ENCODE measurements at places on chromosomes 5 and 9.

DNA sequence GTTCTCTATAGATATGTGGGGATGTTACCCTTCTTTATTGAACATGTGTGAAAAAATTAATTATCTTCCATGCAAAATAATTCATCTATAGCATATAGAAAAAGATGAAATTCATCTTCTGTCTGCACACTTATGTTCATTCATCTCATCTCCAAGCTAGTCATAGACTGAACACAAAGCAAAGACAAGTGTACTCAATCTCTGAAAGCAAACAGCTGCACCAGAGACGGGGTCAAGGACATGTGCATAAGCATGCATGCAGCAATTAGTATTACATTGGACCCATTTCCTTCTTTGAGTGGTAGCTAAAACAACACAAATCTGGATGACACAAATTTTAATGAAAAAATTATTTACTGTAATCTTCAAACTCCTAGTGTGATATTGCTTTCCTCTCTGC, 547.0 kb upstream of the COX7C start:
- H3K27ac ChIP-seq = no peak overlapping the region
- H3K4me1 ChIP-seq = no peaks in the 10 kb centered on the region
- DNase-seq = no peak
- H3K36me3 ChIP-seq = no peaks in the 10 kb centered on the region

- H3K27ac ChIP-seq = peak within 1 kb of the TSS; percentile 92
- peak; percentile 96 for DNase-seq
- peak within 1 kb of the TSS; percentile 78 for H3K4me3 ChIP-seq
- H3K4me1 ChIP-seq = peaks cover 24% of the 10 kb centered on the region
- no peaks in the 10 kb centered on the region for H3K36me3 ChIP-seq
Measured at GRCh38 chr5:132369474-132370180, at the start of gene SLC22A5. SLC22A5 (plus strand) TSS chr5:132369710; CDS start chr5:132369973, 263 bp downstream.

GRCh38 chr5:134394932-134395331, 16.7 kb downstream of the CDKN2AIPNL start:
- no peak overlapping the region for H3K4me3 ChIP-seq
- no peak overlapping the region for H3K27ac ChIP-seq
- DNase-seq = no peak
- H3K36me3 ChIP-seq = peaks cover 93% of the 10 kb centered on the region

GRCh38 chr5:141519605-141520565, 31.0 kb downstream of the PCDHGC5 start:
- H3K36me3 ChIP-seq = peaks cover 78% of the 10 kb centered on the region
- no peaks in the 10 kb centered on the region for H3K27me3 ChIP-seq
- no peak overlapping the region for H3K4me3 ChIP-seq

DNA sequence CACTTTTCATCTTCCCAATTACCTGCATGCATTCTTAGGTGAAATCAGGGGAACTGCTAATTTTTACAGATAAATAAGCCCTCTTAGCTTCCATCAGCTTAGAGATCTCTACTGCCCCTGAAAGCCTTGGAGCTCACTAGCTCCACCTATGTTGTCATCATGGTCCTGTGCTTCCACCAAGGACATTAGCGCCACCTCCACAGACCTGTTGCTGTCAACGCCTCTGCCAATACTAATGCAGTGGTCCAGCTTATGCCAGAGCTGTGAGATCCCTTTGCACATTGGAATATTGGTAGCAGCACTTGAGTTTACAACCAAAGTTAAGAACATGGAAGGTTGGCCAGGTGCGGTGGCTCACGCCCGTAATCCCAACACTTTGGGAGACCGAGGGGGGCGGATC, 7.7 kb upstream of the SHISAL2B start:
- H3K27me3 ChIP-seq = no peaks in the 10 kb centered on the region
- DNase-seq = no peak
- no peak overlapping the region for H3K4me3 ChIP-seq
- no peaks in the 10 kb centered on the region for H3K4me1 ChIP-seq

- H3K4me3 ChIP-seq = no peak overlapping the region
- no peak overlapping the region for H3K27ac ChIP-seq
- H3K36me3 ChIP-seq = peaks cover 15% of the 10 kb centered on the region
- H3K4me1 ChIP-seq = no peaks in the 10 kb centered on the region
- no peak for DNase-seq
- no peaks in the 10 kb centered on the region for H3K27me3 ChIP-seq
Measured at GRCh38 chr5:72991394-72991793, 35.6 kb downstream of the FCHO2 start.

DNA sequence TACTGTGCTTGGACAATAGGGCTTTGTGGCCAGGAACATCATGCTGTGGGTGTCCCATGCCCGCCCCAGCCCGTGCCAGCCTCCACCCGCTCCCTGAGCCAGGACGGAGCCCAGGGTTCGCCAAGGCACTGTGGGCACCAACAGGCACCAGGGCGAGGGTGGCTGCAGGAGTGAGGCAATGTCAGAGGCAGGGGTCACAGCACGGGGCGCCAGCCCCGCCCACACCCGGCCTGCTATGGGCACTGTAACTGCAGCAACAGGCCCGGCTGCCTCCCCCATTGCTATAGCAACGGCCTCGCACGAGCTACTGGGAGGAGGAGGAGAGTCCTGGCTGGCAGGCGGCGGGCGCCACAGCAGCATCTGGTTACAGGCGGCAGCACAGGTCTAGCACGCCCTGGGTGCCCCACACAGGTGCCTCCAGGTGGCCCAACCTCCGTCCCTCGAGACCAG, 2.5 kb downstream of the ABCA2 start:
- no peaks in the 10 kb centered on the region for H3K27me3 ChIP-seq
- H3K27ac ChIP-seq = no peak overlapping the region
- no peak overlapping the region for H3K4me3 ChIP-seq
- DNase-seq = no peak
- H3K4me1 ChIP-seq = peaks cover 25% of the 10 kb centered on the region

DNA sequence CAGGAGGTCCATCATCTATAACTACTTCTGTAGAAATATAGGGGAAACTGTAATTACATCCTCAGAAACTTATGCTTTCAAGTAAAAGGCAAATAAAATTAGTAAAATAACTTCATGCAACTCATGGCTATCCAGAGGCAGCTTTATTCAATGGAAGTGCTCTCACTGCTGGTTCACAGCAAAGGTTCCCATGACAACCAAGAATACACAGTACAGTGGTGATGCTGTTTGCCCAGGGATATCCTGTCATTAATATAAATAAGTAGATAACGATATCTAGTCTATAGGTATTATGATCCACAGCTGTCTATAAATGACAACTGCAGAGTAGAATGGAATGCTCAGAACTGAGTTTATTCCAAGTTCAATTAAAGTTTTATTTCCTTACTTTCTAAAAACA, 390.3 kb downstream of the PDE4D start:
- DNase-seq = no peak
- no peaks in the 10 kb centered on the region for H3K27me3 ChIP-seq
- H3K36me3 ChIP-seq = no peaks in the 10 kb centered on the region
- H3K4me3 ChIP-seq = no peak overlapping the region
- no peak overlapping the region for H3K27ac ChIP-seq

- DNase-seq = no peak
- peaks cover 72% of the 10 kb centered on the region for H3K4me1 ChIP-seq
- no peak overlapping the region for H3K4me3 ChIP-seq
- peaks cover 94% of the 10 kb centered on the region for H3K27me3 ChIP-seq
- H3K27ac ChIP-seq = no peak overlapping the region
Measured at GRCh38 chr9:130663977-130664250, 480 bp upstream of the PRDM12 start.

DNA sequence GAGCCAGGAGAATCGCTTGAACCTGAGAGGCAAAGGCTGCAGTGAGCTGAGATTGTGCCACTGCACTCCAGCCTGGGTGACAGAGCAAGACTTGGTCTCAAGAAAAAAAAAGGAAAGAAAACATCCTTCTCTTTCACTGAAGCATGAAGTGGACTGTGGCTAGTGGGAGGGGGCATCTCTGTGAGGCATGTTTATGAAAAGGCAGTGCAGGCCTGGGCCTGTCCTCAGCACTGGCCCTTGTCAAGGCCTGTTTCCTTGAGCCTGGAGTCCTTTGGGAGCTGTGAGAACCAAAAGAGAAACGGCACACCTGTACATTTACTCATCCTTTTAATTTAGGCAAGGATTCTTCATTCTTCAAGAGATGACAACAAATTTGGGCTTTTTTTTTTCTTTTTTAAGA, 18.3 kb upstream of the FUBP3 start:
- no peak overlapping the region for H3K27ac ChIP-seq
- no peaks in the 10 kb centered on the region for H3K36me3 ChIP-seq
- no peak for DNase-seq
- no peaks in the 10 kb centered on the region for H3K4me1 ChIP-seq

DNA sequence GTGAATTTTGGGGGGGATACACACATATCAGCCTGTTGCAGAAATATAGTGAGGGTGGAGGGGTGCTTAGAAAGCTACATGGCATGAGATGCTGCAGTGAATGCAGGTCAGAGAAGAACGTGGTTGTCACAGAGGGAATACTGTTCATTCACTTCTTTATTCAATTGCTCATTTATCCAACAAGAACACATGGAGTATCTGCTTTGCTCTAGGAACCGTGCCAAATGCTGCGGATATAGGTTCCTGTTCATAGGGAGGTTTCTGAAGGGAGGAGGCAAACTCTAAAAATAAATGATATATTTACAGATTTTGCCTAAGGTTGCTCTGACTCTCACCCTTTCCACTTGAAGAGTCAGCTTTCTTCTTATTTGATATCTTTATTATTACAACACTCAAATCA, 444.3 kb upstream of the CLINT1 start:
- no peak overlapping the region for H3K27ac ChIP-seq
- DNase-seq = no peak
- no peak overlapping the region for H3K4me3 ChIP-seq
- no peaks in the 10 kb centered on the region for H3K4me1 ChIP-seq

- H3K4me1 ChIP-seq = no peaks in the 10 kb centered on the region
- no peaks in the 10 kb centered on the region for H3K36me3 ChIP-seq
- no peak overlapping the region for H3K27ac ChIP-seq
- H3K4me3 ChIP-seq = no peak overlapping the region
Measured at GRCh38 chr5:57626703-57627102, 144.1 kb upstream of the ACTBL2 start.

- H3K27me3 ChIP-seq = no peaks in the 10 kb centered on the region
- no peaks in the 10 kb centered on the region for H3K36me3 ChIP-seq
- no peak overlapping the region for H3K27ac ChIP-seq
- no peak for DNase-seq
- H3K4me1 ChIP-seq = no peaks in the 10 kb centered on the region
- no peak overlapping the region for H3K4me3 ChIP-seq
Measured at GRCh38 chr9:82969291-82969690, 93.7 kb downstream of the RASEF start.

- no peak for DNase-seq
- H3K27ac ChIP-seq = no peak overlapping the region
- H3K4me3 ChIP-seq = no peak overlapping the region
- H3K36me3 ChIP-seq = no peaks in the 10 kb centered on the region
- H3K4me1 ChIP-seq = no peaks in the 10 kb centered on the region
Measured at GRCh38 chr9:4464911-4465513, 25.3 kb upstream of the SLC1A1 start.

- H3K27ac ChIP-seq = no peak overlapping the region
- DNase-seq = peak; percentile 74
- no peaks in the 10 kb centered on the region for H3K27me3 ChIP-seq
- H3K36me3 ChIP-seq = no peaks in the 10 kb centered on the region
- no peaks in the 10 kb centered on the region for H3K4me1 ChIP-seq
Measured at GRCh38 chr5:7754997-7755596, 95.8 kb downstream of the CFAP90 start.

DNA sequence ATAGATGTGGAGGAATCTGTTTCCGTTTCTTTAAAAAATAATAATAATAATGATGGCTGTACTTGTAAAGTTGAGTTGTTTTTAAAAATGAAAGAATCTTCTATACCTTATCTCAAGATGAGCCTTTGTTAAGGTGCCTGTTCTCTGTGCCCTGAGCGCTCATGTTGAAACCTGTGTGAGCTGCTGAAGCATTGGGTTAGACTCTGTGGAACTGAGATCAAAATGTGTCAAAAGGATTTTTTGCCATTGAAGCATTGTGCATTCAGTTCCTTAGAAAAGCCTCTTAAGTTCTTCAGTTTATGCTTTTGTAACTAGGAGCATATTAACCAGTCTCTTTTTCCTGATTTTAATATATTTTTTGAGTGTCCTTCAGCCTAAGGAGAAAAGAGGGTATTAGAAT, 67.7 kb downstream of the NUP214 start:
- no peak for DNase-seq
- peaks cover 27% of the 10 kb centered on the region for H3K36me3 ChIP-seq
- H3K27ac ChIP-seq = no peak overlapping the region
- H3K4me1 ChIP-seq = no peaks in the 10 kb centered on the region

DNA sequence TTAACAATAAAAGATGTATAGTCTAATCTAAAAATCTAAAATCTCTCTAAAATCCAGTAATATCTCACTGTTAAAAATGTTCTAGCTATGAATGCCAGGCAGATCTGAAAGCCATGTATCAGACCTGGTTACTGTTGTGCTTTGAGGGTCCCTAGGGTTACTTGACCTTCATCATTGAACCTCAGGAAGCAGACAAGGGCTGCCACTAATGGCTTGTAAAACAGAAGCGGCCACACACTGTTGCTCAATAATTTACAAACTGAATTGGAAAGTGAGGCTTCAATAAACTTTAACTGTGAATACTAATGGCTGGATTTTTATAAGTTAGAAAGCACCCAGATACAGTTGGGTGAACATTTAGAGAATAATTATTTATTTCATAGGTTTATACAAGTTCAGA, 198.0 kb upstream of the RPS23 start:
- H3K27me3 ChIP-seq = no peaks in the 10 kb centered on the region
- H3K27ac ChIP-seq = no peak overlapping the region
- H3K36me3 ChIP-seq = no peaks in the 10 kb centered on the region
- no peak overlapping the region for H3K4me3 ChIP-seq
- no peak for DNase-seq
- no peaks in the 10 kb centered on the region for H3K4me1 ChIP-seq

DNA sequence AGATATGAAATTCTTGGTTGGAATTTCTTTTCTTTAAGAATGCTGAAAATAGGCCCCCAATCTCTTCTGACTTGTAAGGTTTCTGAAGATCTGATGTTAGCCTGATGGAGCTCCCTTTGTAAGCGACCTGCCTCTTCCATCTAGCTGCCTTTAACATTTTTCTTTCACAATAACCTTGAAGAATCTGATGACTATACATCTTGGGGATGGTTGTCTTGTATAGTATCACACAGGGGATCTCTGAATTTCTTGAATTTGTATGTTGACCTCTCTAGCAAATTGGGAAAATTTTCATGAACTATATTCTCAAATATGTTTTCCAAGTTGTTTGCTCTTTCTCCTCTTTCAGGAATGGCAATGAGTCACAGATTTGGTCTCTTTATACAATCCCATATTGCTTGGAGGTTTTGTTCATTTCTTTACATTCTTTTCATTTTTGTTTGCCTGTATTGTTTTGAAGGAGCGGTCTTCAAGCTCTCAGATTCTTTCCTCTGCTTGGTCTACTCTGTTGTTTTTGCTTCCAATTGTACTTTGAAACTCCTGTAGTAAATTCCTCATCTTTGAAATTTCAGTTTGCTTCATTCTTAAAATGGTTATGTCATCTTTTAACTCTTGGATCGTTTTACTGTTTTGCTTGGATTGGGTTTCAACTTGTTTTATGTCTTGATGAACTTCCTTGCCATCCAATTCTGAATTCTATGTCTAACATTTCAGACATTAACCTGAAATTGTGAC, 245.2 kb upstream of the TARS1 start:
- H3K4me3 ChIP-seq = no peak overlapping the region
- DNase-seq = no peak
- H3K27me3 ChIP-seq = no peaks in the 10 kb centered on the region
- no peaks in the 10 kb centered on the region for H3K36me3 ChIP-seq
- H3K27ac ChIP-seq = no peak overlapping the region
